ENCODE measurements at places on chromosomes 3 and 15.

GRCh38 chr3:41581700-41582099, 380.2 kb downstream of the ULK4 start:
- DNase-seq = no peak

DNA sequence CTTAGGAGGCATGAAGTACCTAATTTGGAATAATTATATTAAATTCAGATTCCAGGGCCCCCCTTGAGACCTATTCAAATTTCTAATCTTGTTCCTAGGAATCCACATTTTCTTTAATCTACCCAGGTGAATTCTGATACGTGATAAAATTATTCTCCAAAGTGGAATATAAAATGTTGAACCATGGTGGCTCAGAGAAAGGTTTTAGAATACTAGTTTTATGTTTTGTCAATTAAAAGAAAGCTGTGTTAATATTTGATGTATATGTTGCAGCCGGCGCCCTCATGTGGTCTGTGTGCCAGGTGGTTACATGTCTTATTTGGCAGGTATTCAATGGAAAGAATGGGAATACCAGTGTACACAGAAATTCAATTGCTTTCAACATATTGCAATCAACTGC, 321.8 kb downstream of the FEZF2 start:
- DNase-seq = no peak

DNA sequence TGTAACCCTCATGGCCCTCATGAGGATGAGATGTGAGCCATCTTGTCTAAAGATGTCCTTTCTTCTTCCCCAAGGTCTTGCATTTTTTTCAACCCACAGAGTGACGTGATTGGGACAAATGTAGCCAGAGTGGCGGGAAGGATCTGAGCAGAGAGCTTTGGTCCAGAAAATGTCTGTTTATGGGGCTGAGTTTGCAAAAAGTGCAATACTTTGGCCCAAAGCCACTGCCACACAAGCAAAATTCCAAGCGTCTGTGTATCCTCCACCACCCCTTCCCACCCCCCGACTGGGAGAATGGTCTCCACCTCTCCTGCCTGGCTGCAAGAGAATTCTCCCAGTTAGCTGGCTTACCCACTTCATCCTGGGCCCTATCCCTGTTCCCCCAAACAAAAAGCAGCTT, 246.9 kb upstream of the LRIG1 start:
- no peak for DNase-seq

DNA sequence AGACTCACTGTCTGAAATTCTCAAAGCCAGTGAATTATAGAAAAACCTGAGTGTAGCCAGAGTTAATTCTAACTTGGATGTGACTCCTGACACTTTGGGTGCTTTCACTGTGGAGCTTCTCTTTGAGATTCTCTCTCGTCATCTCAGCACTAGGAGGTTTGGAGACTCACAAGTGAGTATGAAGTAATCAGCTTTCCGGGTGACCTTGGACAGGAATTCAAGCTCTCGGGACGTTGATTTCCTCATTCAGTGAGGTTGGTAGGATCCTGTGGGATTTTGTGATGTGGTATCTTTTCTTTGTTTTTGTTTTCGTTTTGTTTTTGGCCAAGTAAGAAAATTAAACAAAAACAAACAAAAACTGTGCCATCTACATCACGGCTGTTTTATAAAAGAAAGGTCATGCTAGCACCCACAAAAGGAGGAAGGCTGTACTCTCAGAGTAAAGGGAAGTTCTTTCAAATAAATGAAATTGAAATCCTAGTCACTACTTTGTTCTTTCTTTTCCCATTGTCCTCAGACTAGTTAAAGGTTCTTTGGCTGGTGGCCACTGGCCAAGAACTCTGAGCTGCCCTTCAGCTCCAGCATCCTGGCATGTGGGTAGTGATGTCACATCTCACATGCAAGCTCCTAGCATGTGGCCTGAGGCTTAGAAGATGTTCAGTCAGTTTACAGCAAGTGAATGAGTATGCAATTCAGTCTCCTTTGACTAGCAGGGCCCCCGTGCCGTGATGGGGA, 263.3 kb upstream of the TPM1 start:
- DNase-seq = no peak

DNA sequence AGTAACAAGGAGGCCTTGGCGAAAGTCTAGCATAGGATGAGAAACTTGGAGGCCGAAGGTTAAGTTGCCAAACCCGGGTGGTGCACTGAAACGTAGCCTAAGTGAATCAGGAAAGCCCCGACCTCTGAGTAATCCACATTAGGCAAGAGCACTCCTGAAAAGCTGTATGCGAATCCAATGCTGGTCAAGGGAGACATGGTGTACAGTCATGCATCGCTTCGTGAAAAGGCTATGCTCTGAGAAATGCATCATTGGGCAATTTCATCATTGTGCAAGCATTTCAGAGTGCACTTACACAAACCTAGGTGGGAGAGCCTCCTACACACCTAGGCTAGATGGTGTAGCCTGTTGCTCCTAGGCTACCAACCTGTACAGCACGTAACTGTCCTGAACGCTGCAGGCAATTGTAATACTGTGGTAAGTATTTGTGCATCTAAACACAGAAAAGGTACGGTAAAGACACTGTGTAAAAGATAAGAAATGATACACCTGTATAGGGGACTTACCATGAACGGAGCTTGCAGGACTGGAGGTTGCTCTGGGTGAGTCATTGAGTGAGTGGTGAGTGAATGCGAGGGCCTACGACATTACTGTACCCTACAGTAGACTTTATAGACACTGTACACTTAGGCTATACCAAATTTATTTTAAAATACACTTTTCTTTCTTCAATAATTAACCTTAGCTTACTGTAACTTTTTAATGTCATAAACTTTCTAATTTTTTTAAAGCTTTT, 222.5 kb downstream of the SHQ1 start:
- no peak for DNase-seq

DNA sequence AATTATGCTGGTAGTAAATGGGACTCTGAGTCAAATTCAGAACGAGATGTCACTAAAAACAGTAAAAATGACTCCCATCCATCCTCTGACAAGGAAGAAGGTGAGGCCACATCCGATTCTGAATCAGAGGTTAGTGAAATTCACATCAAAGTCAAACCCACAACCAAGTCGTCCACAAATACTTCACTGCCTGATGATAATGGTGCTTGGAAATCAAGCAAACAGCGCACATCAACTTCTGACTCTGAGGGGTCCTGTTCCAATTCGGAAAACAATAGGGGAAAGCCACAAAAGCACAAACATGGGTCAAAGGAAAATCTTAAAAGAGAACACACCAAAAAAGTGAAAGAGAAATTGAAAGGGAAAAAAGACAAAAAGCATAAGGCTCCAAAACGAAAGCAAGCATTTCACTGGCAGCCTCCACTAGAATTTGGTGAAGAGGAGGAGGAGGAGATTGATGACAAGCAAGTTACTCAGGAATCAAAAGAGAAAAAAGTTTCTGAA, 15.1 kb upstream of the ZBTB47 start:
- no peak for DNase-seq

DNA sequence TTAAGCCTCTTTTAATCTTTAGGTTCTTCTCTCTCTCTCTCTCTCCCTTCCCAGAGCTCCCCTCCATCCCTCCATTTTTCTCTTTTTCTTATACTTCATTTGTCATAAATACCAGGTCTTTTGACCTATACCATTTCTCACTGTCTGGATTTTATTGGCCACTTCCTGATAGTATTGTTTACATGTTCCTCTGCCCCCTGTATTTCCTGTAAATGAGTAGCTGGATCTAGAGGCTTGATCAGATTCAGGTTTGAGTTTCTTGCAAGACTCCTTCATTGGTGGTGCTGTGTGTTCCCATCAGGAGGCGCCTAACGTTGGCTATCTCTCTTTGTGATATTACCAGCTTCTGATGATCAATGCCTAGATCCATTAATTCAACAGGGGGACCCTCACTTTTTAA, 42.2 kb downstream of the DAPK2 start:
- DNase-seq = no peak

GRCh38 chr3:134427400-134428111, 53.3 kb upstream of the AMOTL2 start:
- no peak for DNase-seq

- DNase-seq = no peak
These were observed 3.1 kb downstream of the MPI start for GRCh38 chr15:74892931-74893330.

GRCh38 chr3:148880681-148881080, 15.6 kb downstream of the CPA3 start:
- DNase-seq = no peak

GRCh38 chr3:182692695-182693094, 100.6 kb upstream of the ATP11B start:
- DNase-seq = no peak

DNA sequence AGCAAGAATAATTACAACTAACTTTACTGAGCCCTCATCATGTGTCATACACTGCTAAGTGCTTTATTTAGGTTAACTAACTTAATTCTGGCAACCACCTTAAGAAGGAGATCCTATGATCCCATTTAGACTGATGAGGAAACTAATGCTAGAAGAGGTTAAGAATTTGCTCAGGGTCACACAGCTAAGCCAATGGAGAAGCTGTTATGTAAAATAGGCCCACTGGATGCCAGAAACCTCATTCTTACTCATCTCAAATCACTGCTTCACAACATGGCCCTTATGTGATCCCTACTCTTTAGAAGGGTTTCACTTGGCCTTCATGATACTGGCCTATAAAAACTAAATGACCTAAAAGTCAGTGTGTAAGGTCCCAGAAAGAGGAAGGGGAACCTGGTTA, 41.2 kb downstream of the IMPG2 start:
- DNase-seq = no peak

DNA sequence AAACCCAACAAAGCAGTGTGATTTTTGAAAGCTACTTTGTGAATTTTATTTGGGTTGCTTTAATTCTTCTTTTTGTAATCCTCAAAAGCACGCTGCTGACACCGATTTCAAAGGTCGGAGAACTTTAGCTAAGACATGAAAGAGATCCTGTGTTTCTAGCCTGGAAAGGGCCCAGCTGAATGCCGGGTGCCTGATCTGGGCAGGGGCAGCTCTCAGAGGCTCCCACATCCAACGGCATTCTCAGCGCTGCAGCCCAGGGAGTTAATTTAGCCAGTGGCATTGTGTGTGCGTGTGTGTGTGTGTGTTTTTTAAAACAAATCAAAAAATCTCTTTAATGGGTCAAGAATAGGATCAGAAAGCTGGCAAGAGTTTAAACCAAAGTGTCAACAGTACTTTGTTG, 6.6 kb downstream of the RBP1 start:
- no peak for DNase-seq

DNA sequence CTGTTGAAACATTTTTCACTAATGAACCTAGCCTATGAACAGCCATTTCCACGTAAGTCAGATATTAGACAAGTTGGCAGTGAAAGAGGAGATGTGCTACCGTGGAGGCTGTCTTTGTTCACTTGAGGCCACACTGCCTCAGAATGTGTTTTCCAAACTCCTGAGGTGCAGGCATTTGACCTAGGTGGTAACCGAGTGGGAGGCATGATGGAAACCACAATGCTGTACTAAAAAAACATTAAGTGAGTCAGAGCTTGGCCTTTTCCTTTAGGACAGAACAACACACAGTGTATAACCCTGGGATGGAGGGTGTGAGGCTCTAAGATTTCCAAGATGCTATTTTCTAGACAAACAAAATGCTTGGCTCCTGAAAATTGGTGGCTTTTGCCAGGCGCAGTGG, 406.3 kb downstream of the SOX2 start:
- DNase-seq = no peak

GRCh38 chr15:80167936-80168335, 15.1 kb downstream of the FAH start:
- DNase-seq = no peak

GRCh38 chr3:13016083-13016720, 57.0 kb downstream of the IQSEC1 start:
- DNase-seq = no peak

GRCh38 chr15:39556461-39556860, 24.4 kb upstream of the THBS1 start:
- no peak for DNase-seq

GRCh38 chr15:51180011-51180410, 85.3 kb upstream of the TNFAIP8L3 start:
- DNase-seq = no peak

GRCh38 chr3:16761571-16761970, 123.2 kb upstream of the PLCL2 start:
- no peak for DNase-seq

GRCh38 chr3:134495980-134496379, 10.1 kb downstream of the CEP63 start:
- no peak for DNase-seq

GRCh38 chr3:72204452-72204851, 419.5 kb upstream of the PROK2 start:
- no peak for DNase-seq

DNA sequence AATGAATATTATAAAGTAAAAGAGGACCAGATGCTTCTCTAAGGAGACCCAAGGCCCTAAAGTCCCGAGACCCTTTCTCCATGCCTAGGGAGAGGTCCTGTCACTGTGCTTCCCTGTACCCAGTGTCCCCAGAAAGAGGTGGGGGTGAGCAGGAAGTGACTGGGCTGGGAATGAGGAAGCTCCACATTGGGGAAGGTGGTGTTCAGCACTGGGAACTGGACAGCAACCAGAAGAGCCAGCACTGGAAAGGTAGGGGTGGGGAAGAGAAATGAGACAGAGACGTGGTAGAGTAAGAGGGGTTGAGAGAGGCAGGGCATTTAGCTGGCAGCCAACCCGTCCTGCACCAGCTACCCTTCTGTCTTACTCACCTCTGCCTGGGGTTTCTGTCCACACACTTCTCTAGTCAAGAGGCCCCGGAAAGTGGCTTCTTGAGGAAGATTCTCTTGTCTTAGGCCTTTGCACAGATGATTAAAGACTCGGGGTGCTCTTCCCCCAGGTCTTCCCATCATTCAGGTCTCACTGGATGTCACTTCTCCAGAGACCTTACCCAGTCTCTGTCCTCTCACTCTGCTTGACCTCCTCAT, 12.2 kb downstream of the RRP9 start:
- DNase-seq = no peak

DNA sequence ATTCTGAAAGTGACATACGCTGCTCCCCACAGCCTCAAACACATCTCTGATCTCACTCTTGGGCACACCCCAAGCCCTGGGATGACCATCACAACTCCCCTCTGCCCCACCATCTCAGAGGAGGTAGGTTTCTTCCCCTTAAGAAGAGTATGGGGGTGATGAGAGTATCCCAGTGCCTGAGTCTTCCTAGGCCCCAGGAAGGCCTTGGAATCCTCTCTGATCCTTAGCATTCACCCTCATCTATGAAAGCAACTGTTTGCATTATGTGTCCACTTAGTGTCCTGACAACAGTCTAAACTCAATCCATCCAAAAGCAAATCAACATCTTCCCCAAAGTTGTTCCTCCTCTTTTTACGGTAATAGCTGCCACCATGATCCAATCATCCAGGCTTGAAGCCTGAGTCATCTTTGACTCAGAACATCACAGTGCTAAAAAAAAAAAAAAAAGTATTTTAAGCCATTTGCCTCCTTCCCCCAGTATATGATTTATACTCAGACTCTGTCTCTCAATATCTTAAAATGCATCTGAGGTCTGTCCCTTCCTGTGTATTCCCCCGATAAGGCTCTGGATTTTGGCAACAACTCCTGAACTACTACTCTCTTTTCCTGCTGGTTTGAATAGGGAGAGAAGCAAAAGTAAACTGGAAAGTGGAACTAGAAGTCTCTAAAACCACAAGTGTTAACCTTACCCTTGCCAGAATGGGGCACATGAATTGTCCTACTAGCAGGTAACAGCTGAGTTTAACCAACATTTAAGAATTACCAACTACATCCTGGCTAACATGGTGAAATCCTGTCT, 22.5 kb downstream of the POPDC2 start:
- peak; percentile 21 for DNase-seq

GRCh38 chr15:61051569-61052031, 177.5 kb downstream of the RORA start:
- peak; percentile 50 for DNase-seq
